Stimulated activated CD8-positive, alpha-beta memory T cell treated with anti-CD3 and anti-CD28 coated beads, Interleukin-4, amount 100 ng/mL, for 1 hour (primary cell): ENCODE measurements at places on chromosomes 6 and 20.

DNA sequence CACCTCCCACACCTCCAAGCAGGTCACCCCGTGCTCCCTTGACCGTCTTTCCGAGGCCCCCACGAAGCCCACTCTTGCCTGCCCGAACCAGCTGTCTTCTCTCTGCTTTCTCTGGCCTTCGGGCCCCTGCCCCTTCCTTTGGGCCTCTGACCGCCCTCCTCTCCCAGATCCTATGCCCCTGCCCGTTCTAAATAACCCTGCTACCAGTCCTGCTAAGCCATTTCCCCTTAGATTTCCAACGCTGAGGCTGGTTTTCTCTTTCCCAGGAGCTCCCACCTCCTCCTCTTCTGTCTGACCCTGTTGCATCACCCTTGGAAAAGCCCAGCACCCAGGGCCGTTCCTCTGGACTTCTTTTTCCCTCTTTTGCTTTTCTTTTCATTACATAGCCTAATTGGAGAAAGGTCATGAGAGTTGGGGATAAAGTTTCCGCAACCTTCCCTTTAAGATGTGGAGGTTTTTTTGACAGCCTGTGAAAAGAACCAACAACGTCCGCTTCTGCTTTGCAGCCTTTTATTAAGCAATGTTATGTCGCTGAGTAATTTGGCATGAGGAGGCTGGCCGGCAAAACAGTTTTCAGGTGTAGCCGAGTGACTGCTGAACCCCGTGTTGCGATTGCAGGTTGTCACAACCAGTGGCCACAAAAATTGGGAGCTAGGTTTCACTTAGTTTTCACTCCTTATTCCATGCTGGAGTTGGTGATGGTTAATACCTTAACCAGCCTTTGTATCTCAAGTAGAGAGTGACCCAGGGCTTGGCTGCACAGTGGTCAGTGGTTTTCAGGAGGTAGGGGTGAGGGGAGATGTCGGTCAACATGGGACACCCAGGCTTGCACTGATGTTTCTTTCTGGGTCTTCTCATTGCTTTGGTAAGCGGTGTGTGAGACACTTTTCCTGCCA lies 970 bp downstream of the BLTP3A start:
- no peak for DNase-seq

DNA sequence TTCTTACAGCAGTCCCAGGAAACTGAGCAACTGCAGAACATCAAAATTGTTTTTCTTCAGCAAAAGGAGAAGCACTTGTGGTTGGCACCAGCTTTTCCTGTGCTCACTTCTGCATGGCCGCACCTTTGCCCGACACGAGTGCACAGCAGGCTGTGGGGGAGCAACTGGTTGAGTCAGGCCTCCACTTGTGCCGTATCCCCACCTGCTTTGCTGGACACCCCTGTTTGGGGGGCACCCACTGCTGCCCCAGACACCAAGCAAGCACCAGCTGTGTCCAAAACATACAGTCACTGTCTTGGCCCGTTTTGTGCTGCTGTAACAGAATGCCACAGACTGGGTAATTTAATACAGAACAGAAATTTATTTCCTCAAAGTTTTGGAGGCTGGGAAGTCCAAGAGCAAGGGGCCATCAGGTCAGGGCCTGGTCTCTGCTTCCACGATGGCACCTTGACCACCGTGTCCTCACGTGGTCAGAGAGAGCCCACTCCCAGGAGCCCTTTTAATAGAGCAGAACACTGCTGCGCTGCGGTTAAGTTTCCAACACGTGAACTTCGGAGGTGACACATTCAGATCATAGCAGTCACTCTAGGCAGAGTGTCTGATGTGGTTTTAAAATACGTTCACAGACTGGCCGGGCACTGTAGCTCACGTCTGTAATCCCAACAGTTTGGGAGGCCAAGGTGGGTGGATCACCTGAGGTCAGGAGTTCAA lies 8.7 kb upstream of the GMEB2 start:
- no peak for DNase-seq

GRCh38 chr6:147950623-147950987 lies 392.0 kb upstream of the SASH1 start:
- DNase-seq = no peak

GRCh38 chr20:17612287-17612991 lies 42.6 kb downstream of the DSTN start:
- DNase-seq = peak; percentile 30

DNA sequence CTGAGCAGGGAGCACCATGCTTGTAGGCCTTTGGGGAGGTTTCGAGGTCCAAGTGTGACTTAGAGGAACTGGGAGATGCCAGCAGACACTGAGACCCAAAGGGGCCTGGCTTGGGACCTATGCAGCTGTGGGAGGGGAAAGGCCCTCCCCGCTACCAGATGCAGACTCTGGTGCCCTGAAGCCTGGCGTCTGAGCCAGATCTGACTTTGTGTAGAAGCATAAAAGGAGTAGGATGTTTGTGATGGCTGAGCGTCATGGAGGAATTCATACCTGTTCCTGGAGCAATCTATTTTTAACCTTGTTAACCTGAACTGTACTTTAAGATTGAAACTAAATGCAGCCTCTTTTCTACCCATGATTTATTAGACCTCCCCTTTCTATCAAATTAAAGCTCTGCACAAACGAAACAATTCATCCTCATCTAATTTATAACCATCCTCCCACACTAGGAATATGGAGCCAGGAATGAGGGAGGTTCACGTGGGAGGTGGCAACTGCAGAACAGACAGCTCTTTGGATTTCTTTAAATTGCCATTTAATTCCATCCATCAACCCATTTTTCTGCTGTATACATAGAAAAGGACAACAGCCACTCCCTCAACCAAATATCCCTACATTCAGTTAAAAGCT lies 172.6 kb upstream of the AGPAT4 start:
- no peak for DNase-seq

GRCh38 chr20:50272030-50272723 lies 81.5 kb downstream of the CEBPB start:
- no peak for DNase-seq

- no peak for DNase-seq
These were observed 21.2 kb downstream of the RAMACL start for GRCh38 chr6:166565084-166565967.

DNA sequence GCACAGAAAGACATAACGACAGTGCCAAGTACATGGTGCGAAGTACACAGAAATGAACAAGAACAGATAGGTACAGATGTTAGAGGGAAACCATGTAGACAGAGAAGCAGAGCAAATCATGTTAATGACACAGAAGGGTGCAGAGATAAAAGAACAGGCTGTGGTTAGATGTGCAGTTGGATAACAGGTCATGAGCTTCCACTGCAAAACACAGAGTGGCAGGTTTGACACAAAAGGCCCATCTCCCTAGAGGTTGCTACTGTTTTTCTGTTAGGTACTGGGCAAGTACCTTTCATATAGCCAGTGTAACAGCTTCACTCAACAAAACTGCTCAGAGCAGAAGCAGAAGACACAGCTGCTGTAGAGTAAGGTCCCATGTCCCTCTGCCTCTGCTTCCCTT lies 84.6 kb downstream of the AK9 start:
- DNase-seq = no peak

GRCh38 chr6:127118298-127119101 lies at the start of gene RSPO3:
Gene RSPO3 (plus strand): TSS chr6:127118671. CDS start chr6:127119193, 522 bp downstream.
- DNase-seq = no peak

- DNase-seq = no peak
These were observed 30.5 kb downstream of the GRM4 start for GRCh38 chr6:34115403-34115795.

- DNase-seq = peak; percentile 39
These were observed 23.8 kb upstream of the SAMHD1 start for GRCh38 chr20:36975099-36975818.
